Activated CD8-positive, alpha-beta memory T cell treated with anti-CD3 and anti-CD28 coated beads, Interleukin-2, amount 10 ng/mL, durations not matched to agents 7 days and 5 days (primary cell): ENCODE measurements at places on chromosomes 11 and 22. TPM values are rescaled to one million over a fixed set of nuclear protein-coding genes. Genes with fewer than 3 reads are reported as not detected.

- no peak for DNase-seq
Observed at GRCh38 chr11:58671983-58672633, 49.6 kb downstream of the CNTF start.

C11orf16 gene
- total RNA-seq, result not detected

DNA sequence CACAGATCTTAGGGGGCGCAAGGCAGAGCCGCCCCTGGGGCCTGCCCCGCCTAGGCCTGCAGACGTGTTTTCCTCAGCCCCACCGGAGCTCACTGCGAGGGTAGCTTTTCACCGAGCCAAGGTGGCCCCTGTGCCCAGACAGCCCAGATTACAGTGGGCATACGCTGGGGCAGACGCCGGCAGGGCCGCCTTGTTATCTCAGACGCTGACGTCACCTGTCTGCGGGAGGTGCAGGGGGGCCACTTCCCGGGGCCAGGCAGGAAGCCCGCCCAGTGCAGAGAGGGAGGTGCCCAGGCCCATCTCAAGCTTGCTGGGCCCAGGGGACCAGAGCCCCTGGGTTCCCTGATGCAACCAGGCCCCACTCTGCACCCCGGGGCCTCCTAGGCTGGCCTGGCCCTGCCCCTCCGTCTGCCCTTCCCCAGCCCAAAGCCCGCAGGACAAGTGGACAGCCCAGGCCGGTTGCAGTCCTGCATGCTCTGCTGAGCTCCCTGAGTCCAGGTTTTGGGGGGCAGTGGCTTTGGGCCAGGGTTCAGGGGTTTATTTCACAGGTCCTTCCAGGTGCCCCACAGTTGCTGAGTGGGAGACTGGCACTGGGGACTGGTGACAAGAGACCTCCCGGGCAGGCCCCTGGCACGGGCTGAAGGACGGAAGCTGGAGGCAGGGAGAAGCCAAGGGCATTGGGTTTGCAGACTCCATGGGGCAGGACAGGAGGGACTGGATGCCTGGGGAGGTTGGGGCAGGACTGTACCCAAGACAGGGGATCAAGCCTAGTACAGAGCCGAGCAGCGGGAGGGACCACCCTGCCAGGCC lies 38.6 kb downstream of the IGF2 start:
- peak; percentile 57 for DNase-seq

- no peak for DNase-seq
Observed at GRCh38 chr11:114110952-114111947, 51.7 kb downstream of the ZBTB16 start.

DNA sequence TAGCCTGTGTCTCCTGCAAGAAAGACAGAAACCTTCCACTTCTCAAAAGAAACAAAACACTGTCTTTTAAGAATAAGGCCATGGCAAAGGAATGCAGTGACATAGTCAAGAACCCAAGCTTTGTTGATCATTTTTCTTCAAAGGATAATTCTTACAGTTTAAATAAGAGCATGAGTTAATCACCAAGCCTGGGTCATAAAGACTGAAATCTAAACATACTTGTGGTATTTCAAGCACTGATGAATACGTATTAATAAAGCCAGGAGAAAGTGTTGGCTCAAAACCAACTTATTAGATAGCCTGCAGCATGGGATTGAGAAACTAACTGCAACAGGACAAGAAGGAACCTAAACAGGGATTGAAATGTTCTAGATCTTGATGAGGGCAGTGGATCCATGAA lies 143.3 kb upstream of the MTNR1B start:
- DNase-seq, result no peak

GRCh38 chr11:72989727-72990126 lies 152.4 kb downstream of the FCHSD2 start:
- DNase-seq, result no peak

FERMT3 gene
- 217 TPM for total RNA-seq

SHANK3 gene
- total RNA-seq, result 0.05 TPM

CECR2 gene
- not detected for total RNA-seq

GRCh38 chr11:44305470-44306051 lies 4.4 kb downstream of the ALX4 start:
- peak; percentile 78 for DNase-seq

TECTA gene
- 0.28 TPM for total RNA-seq

DNA sequence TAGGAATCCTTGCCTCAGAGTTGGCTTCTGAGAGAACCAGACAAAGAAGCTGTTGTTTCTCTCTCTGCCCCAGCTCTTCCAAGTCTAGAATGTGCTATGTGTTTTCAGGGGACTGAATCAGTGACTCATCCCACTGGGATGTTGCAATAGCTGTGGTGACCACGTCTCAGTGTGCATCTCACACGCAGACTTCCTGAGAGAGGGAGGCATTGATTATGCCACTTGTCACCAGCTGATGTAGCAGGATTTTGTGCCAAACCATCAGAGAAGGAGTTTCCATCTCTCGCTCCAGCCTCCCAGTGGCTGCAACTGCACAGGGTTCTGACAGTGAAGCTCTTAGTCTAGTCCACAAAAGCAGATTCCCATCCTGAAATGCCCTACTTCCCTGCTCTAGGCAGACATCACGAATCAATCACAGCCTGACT lies 455.8 kb downstream of the MIAT start:
- no peak for DNase-seq

DNA sequence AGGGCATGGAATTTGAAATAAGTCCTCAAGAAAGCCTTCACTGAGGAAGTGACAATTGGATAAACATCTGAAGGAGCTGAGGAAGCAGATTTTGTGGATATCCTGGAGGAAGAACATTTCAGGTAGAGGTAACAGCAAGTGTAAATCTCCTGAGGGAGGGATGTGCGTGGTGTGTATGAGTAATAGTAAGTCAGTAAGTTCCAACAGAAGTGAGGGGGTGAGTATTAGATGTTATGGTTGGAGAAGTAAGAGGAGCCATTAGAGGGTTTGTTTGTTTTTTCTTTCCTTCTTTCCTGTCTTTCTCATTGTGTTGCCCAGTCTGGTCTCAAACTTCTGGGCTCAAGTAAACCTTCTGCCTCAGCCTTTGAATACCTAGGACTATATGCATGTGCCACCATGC lies 29.0 kb downstream of the ANKRD42 start:
- no peak for DNase-seq
